Naive thymus-derived CD8-positive, alpha-beta T cell (primary cell): ENCODE measurements at places on chromosomes 13 and 19.

DNA sequence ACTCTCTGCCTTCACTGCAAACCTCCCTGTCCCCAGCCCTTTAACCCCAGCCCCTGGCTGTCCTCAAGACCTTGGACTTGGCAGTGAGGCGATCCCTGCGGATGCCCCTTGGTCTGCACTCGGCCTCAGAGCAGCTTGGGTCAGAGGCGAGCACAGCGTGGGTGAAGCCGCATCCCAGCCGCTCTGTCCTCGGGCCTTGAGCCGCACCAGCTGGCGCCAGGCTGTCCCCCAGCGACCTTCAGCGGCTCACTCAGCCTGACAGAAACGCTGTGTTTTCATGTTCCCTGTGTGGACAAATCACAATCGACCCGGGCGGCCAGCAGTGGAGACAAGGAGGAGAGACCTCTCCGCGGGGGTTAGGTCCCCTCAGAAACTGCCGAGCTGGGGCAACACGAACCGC lies 52.0 kb downstream of the GNG7 start:
- DNase-seq: no peak

DNA sequence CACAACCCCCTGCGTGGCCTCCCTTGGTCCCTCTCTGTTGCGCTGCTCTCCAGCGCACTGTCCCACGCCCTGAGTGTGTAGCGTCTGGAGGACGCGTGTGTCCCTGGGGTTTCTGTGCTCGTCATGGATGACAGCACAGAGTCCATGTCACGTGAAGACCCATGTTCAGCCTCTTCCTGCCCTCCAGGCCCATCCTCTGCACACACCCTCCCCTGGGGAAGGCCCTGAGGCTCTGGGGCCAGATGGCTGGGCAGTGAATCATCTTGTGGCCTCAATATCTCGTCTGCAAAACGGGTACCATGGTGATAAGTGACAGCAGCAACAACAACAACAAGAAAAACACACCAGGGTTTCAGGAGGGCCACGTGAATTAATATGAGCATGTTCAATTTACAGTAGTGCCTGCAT lies 71.5 kb upstream of the ARHGEF7 start:
- DNase-seq: no peak

DNA sequence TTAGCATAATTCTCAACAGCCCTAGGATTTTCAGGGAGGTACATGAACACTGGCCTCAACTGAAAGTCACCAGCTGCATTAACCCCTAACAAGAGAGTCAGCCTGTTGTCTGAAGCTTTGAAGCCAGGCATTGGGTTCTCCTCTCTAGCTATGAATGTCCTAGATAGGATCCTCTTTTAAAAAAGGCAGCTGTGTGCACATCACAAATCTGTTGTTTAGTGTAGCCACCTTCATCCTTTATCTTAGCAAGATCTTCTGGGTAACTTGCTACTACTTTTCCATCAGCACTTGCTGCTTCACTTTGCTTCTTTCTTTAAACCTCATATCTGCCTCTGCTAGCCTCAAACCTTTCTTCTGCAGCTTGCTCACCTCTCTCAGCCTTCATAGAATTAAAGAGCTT lies 1692.1 kb downstream of the EFNB2 start:
- DNase-seq: no peak

DNA sequence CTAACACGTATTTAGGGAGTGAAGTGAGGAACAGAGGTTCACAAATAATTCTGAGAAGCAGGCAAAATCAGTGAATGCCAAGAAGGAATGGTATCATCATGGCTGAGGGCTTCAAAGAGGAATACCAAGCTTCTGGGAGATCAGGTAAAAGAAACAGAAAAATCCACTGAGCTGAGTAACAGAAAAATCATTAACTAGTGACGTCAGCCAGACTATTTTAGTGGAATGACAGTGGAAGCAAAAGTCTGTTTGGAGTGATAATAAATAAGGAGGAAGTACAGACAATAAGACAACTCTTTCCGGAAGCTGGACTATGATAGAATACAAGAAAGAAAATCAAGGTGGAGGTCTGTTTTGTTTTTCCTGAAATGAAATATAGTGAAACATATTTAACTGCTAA lies 83.5 kb downstream of the SACS start:
- no peak for DNase-seq

DNA sequence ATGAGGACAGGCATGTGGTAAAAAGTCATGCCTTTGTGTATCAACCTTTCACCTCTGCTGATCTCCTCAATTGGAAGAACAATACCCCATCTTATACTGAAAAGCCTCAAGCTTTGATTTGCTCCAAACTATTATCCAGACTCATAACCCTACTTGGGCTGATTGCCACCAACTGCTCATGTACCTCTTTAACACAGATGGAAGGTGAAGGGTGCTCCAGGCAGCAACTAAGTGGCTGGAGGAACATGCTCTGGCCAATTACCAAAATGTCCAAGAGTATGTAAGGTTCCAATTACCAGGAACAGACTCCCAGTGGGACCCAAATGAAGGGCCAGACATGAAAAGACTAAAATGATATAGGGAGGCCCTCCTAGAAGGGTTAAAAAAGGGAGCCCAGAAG lies 78.3 kb downstream of the ZNF486 start:
- DNase-seq: no peak

DNA sequence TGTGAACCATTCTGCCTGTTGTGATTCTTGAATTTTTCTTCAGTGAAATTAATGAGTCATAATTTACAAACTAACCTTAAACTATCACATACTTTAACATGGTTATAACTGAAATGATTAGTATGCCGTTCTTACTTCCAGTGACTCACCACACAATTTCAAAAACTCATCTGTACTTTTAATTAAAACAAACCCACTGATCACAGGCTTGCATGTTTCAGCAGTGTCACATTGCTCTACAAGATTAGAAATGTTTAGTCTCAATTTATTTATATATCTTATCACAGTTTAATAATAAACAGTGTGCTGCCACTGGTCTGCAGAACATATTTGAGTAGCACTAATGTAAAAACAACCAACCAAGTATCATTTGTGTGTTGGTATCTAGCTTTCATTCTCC lies 2227.9 kb upstream of the PCDH20 start:
- no peak for DNase-seq
